ENCODE measurements at places on chromosomes 1 and 21. TPM values are rescaled to one million over a fixed set of nuclear protein-coding genes. Genes with fewer than 3 reads are reported as not detected.

The ANKRD34A gene
- total RNA-seq: 2.9 TPM

The CD1E gene
- total RNA-seq: not detected

The OXCT2 gene
- total RNA-seq: 1.0 TPM

The PADI2 gene
- total RNA-seq: not detected

DNA sequence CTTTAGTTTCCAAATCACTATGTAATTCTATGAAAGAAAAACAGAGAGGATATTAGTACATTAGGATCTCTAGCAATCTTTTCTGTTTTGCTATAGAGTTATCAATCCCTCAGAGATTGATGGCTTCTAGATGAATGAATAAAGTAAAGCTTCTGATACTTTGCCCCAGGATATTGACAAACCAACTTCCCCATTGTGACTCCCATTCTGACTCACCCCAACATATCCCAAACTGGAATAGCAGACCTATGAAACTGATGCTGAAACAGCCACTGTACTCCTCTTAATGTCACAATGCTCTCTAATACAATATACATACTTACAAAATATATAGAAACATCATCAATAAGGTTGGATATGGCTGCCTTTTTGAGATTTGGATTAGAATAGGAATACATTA, 442.1 kb upstream of the NR5A2 start:
- no peak for DNase-seq

GRCh38 chr1:112803906-112804762, 89.0 kb upstream of the PPM1J start:
- peak; percentile 68 for DNase-seq

- no peak for DNase-seq
Measured at GRCh38 chr1:167755654-167756053, 33.9 kb downstream of the MPZL1 start.

- no peak for DNase-seq
Measured at GRCh38 chr1:59761443-59761842, 53.3 kb upstream of the HOOK1 start.

DNA sequence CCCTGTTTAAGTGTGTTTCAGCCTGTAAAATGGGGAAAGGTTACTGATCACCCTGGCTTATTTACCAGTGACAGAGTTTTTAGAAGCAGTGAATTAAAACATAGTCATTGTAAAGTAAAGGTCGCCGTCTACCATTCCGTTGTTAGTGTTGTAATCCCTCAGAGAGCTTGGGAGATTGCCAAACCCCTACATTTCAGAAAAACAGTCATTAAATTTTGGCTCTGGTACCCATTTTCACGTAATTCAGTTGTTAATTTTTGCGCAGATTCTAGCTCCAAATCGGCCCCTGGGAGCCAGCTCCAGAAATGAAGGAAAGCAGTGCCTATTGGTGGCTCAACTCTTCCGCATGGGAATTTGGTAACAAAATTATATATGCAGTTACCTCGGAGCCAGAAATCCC, 127.7 kb upstream of the AJAP1 start:
- DNase-seq: no peak

Measured in activated CD4-positive, alpha-beta memory T cell treated with anti-CD3 and anti-CD28 coated beads, Interleukin-2, amount 10 ng/mL, durations not matched to agents 7 days and 5 days (primary cell).